Thymus (tissue), 14 donors: ENCODE measurements at places on chromosomes 7 and 10. TPM values are rescaled to one million over a fixed set of nuclear protein-coding genes. Genes with fewer than 3 reads are reported as not detected.

GRCh38 chr7:2651336-2651735, 19.6 kb downstream of the TTYH3 start:
- H3K36me3 ChIP-seq: peaks cover 29% of the 10 kb centered on the region
- no peak for DNase-seq
- H3K4me3 ChIP-seq: no peak overlapping the region

DNA sequence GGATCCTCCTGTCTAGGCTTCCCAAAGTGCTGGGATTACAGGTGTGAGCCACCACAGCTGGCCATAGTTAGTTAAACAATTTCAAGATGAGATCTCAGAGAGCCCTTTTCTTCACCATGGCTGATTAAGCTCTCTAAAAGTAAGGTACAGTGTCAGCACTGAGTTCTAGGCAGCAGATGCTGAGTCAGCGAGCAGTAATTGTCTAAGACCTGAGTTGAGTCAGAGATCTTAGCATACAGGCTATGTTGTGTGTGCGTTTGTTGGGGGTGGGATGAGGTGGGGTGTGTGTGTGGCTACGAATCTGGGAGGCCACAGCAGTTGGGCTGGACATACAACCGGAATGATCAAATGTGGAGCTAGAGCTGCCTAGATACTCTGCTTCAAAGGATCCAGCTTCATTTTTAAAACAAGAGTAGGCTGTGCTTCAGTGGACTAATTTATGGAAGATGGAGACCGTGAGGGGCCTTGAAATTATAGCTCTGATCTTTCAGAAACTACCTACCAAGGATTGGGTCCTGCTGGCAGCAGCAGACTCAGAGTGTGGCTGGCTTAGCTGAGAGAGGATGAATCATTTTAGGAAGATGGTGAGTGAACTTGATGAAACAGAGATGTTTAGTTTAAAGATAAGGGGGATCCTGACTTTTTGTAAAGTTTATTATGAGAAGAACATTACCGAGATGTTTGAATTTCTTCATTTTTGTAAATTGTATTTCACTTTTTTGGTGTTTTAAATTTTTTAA, 17.5 kb upstream of the MTPN start:
- H3K36me3 ChIP-seq: no peaks in the 10 kb centered on the region
- no peaks in the 10 kb centered on the region for H3K27me3 ChIP-seq
- H3K4me3 ChIP-seq: no peak overlapping the region
- no peak overlapping the region for H3K27ac ChIP-seq
- DNase-seq: no peak
- H3K4me1 ChIP-seq: no peaks in the 10 kb centered on the region

DNA sequence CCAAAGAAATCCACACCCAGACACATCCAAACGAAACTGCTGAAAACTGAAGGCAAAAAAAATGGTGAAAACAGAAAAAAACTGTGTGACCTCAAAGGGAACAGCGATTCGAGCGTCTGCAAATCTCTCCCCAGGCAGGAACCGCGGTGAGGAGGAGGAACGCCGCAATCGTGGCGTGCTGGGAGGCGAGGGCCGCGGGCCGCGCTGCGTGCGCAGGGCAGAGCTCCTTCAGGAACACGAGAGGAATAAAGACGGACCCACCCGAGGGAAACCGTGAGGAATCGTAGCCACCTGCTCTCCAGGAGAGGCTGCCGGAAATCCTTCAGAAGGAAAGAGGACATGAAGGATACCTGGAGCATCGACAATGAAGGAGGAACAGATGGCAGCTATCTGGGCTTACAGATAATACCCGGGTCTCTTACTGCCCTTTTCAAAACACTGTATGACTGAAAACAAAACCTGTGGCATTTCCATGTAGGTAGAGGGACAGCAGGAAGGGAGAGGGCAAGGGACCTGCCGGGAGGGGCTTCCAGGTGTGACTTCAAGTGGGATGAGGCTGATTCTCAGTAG, 266.0 kb downstream of the MAD1L1 start:
- H3K4me1 ChIP-seq: no peaks in the 10 kb centered on the region
- H3K4me3 ChIP-seq: no peak overlapping the region
- H3K36me3 ChIP-seq: peaks cover 8% of the 10 kb centered on the region
- no peak for DNase-seq
- H3K27ac ChIP-seq: no peak overlapping the region

DNA sequence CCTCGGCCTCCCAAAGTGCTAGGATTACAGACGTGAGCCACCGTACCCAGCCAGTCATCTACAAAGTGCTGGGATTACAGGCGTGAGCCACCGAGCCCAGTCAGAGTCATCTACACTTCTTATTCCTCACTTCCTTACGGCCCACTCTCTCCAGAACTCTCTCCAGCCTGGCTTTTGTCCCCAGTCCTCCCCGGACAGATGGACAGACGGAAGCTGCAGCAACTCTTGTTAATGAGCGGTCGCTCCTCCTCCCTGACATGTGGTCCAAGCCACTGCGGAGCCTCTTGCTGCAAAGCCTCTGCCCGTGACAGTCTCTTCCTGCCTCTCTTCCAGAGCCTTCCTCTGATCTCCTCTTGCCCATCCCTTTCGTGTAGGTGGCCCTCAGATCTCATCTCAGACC, 45.9 kb downstream of the TMEM270 start:
- H3K27me3 ChIP-seq: no peaks in the 10 kb centered on the region
- H3K4me1 ChIP-seq: no peaks in the 10 kb centered on the region
- no peak overlapping the region for H3K4me3 ChIP-seq
- H3K27ac ChIP-seq: no peak overlapping the region

DNA sequence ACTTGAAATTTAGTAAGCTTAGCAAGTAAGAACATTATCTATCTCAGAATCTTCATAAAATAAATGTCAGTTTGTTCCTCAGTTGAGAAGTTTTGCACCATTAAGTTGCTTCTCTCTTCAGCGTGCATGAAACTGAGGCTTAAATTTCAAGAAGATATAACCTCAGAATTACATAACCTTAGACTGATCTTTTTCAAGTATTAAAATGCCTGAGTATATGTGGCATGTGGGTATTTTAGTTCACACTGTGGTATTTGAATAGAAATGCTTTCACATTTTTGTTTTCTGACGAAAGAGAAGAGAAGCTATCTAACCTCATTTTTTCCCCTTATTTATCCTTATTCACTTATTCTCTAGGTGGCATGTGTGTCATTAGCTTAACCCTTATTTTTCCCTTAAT, 104.1 kb downstream of the PHF14 start:
- no peak overlapping the region for H3K27ac ChIP-seq
- H3K4me3 ChIP-seq: no peak overlapping the region
- DNase-seq: no peak
- no peaks in the 10 kb centered on the region for H3K4me1 ChIP-seq

- H3K4me3 ChIP-seq: no peak overlapping the region
- H3K4me1 ChIP-seq: no peaks in the 10 kb centered on the region
- no peaks in the 10 kb centered on the region for H3K27me3 ChIP-seq
- no peak overlapping the region for H3K27ac ChIP-seq
- no peak for DNase-seq
These were observed 70.5 kb downstream of the SFMBT2 start for GRCh38 chr10:7340179-7340874.

The CNPY1 gene
- total RNA-seq: not detected
